ENCODE measurements at places on chromosomes 2 and 18. TPM values are rescaled to one million over a fixed set of nuclear protein-coding genes. Genes with fewer than 3 reads are reported as not detected.

DNA sequence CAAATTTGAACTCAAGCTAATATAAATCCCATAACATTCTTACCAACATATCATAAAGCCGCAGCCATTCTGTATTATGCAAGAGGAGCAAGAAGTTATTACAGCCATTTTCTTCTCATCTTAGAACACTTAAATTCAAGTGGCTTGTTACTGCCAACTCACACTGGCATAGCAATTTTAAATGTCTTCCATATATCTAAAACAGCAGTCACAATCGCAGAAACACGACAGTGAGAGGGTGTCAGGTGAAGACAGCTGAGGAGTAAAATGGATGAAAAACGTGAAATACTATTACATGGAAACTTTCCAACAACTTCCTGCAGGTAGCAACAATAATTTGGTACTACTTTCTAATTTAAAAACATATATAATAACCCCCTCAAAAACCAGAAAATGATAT is 17.9 kb downstream of the PPP3R1 start:
- no peak overlapping the region for H3K27ac ChIP-seq
- no peak for DNase-seq
- H3K4me1 ChIP-seq = no peaks in the 10 kb centered on the region
- H3K36me3 ChIP-seq = no peaks in the 10 kb centered on the region

Gene KANSL1L
- 1.8 TPM for polyA plus RNA-seq

DNA sequence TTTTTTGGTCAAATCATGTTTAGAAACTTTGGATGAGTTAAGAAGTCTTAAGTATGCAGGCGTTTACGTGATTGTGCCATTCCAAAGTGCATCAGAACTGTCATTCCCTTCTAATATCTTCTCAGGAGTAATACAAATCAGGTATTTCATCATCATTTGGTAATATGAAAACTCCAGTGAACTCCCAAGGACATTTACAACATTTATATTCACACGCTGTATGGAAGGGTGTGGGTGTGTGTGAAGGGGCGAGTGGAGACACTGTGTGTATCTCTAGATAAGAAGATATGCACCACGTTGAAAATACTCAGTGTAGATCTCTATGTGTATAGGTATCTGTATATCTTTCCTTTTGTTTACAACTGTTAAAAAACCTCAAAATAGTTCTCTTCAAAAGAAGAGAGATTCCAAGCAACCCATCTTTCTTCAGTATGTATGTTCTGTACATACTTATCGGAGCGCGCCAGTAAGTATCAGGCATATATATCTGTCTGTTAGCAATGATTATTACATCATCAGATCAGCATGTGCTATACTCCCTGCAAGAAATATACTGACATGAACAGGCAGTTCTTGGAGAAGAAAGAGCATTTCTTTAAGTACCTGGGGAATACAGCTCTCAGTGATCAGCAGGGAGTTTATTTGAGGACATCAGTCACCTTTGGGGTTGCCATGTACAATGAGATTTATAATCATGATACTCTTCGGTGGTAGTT is 29.3 kb downstream of the COX7A2L start:
- no peak overlapping the region for H3K27ac ChIP-seq
- H3K4me1 ChIP-seq = no peaks in the 10 kb centered on the region
- no peaks in the 10 kb centered on the region for H3K27me3 ChIP-seq
- no peak for DNase-seq

Gene CRYGC
- polyA plus RNA-seq = not detected

Gene C2orf72
- polyA plus RNA-seq = 7.6 TPM

Gene PLGLB1
- polyA plus RNA-seq = not detected

DNA sequence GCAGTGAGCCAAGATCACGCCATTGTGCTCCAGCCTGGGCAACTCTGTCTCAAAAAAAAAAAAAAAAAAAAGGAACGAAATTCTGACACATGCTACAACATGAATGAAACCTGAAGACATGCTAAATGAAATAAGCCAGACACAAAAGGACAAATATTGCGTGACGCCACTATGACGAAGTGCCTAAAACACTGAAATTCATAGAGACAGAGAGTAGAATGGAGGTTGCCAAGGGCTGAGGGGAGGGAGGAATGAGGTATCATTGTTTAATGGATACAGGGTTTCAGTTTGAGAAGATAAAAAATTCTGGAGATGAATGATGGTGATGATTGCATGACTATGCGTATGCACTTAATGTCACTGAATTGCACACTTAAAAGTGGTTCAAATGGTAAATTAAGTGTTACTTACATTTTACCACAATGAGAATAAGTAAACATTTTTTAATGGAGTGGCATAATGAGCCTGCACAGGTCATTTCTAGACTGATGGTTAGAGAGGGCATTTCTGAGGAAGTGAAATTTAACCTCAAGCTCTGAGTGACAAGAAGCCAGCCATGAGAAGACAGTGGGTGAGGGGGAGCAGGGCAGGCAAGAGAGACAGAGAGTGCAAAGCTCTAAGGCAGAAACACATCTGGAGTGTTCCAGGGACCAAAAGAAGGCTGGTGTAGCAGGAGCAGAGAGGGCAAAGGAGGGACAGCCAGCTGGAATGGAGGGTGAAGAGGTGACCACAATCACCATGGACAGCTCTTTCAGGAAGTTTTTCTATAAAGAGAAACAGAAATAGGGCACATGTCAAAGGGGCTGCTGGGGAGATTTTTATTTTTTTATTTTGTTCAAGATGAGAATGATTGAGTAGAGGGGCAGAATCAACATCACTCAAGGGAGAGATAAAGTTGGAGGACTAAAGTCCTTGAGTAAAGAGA is 20.6 kb upstream of the EXOC6B start:
- H3K27me3 ChIP-seq = no peaks in the 10 kb centered on the region
- H3K4me1 ChIP-seq = no peaks in the 10 kb centered on the region
- no peak for DNase-seq
